ENCODE measurements at places on chromosomes 3 and 15.

DNA sequence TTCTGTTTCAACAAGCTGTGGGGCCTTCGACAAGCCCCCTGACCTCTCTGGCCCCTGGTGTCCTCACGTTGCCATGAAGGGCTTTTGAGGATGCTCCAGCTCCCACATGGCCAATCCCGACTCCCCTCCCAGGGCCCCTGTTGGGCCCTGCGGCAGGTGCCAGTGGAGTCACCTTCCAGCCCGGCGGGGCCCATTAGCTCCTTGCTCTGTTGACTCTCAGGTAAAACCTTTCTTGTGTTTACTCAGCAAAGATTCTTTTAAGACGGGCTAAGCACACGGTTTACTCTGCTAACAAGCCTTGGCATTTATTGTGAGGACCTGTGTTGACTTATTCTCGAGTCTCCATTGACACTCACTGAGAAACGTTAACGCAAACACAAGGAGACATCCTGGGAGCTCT, 15.0 kb downstream of the RPLP1 start:
- no peak for DNase-seq

DNA sequence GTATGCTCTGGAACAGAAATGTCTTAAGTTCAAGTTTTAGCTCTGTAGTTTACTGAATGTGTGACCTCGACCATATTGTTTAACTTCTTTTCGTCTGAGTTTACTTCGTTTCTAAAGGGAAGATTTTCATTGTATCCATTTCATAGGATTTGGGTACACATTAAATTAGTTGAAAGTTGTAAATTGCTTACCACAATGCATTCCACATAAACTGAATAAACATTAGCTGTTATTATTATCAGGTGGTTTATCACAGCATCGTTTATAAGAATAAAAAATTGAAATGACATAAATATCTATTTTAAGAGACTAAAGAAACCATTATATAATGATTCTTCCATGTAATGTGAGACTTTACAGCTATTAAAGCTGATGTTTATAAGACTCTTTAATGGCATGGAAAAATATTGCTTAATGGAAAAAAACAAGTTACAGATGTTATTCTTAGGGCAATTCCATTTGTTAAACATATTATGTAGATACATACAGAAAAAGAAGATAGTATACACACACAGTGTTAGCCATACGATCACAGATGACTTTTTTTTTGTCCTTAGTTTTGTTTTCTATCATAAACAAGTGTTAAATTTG, 342.3 kb upstream of the SGO1 start:
- no peak for DNase-seq

DNA sequence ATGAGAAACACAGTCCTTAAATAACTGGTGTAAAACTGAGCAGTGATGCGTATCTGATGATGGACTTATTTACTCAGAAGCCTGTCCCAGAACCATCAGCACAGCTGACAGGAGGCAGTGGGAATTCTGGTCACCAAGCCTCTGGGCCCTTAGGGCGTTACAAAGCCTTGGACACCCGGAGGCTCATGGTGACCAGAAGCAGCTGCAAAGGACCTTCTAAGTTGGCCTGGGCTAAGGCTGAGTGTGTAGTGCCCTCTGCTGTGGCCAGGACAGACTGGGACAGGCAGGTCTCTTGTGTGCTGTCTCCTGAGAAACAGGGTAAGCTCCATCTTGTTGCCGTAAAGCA, 168.9 kb downstream of the ATP10A start:
- no peak for DNase-seq

GRCh38 chr3:14789221-14789620, 29.5 kb upstream of the FGD5 start:
- DNase-seq: no peak

- no peak for DNase-seq
Measured at GRCh38 chr3:15556512-15556911, 35.0 kb upstream of the COLQ start.

- no peak for DNase-seq
Measured at GRCh38 chr3:149736953-149737205, 15.4 kb downstream of the COMMD2 start.

GRCh38 chr3:74167926-74168325, 446.5 kb downstream of the CNTN3 start:
- DNase-seq: no peak

- DNase-seq: no peak
Measured at GRCh38 chr3:47065058-47065457, 85.6 kb downstream of the NBEAL2 start.

DNA sequence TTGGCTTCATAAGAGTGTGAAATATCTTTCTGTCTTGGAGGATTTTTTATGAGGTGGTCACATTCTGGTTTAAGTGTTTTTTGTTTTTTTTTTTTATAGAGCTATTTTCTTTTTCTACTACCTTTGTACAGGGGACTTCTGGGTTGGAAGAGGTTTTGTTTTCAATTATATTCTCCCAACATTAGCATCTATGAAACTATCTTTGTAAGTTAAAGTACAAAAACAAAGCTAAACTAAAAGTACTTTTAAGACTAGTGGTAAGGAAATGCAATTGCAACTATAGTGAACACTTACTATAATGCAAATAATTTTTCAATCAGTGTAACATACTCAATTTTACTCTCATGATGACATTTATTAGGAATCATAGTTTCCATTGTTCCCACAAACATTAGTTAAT, 688.2 kb downstream of the SI start:
- DNase-seq: no peak

DNA sequence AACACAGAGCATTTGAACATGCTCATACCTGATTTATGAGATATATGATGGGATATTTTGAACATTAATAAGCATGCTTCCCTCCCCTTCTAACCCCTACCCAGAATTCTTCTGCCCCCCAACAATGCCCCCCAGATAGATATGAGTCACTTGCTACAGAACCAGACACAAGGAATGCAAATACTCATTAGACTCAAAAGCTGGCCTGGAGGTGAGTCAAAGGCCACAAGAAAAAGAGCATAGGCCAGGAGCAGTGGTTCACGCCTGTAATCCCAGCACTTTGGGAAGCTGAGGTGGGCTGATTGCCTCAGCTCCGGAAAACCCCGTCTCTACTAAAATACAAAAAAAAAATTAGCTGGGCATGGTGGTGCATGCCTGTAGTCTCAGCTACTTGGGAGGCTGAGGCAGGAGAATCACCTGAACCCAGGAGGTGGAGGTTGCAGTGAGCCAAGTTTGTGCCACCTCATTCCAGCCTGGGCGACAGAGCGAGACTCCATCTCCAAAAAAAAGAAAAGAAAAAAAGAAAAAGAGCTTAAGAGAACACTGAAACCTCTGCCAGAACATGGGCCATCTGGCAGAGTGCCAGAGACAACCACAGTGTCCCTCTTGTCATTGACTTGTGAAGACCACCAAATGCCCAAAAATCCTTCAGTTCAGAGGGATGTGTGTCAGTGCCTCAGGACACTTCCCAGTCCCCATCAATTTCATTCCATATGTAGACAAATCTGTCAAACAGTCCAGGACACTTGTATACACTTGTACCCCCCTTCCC, 3.9 kb upstream of the SH3GL3 start:
- no peak for DNase-seq

GRCh38 chr15:46129145-46129544, 494.3 kb downstream of the SQOR start:
- no peak for DNase-seq

DNA sequence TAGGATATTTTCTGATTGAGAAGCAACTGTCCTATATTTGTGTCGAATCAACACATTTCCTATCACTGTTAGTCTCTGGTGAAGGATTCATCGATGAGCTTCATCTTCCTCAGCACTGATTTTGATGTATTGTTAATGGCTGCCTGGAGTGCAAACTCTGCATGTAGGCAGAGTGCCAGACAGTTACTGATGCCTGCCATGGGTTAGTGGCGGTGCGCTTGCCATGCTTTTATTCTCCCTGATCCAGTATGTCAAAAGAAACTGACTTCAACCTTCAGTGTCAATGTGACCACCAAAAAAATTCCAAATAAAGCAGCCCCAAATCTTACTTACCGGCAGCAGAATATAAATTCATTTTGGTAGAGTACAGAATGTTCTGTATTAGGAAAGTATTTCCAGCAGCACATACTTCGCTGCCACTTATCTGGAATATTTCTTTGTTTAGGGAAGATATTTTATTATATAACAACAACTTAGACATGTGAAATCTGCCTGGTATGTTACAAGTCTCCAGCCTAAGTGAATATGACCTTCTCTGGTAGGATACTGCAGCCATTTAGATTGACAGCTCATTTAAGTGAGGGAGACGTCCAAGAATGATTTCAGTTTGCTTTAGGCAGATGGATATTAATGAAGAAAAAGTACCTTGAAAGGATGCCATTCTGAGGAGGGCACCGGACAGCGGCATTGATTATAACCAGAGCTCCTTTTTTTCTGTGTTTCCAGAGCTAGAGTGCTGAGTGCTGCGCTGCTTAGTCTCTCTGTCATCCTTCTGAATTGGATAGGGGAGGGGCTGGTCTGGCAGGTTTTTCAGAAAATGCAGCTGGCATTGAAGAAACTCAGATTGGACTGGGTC, 59.9 kb downstream of the ARHGEF26 start:
- no peak for DNase-seq

GRCh38 chr3:52915294-52915693, 17.9 kb upstream of the STIMATE start:
- no peak for DNase-seq

- DNase-seq: no peak
Measured at GRCh38 chr3:156727519-156728205, 53.3 kb downstream of the TIPARP start.

DNA sequence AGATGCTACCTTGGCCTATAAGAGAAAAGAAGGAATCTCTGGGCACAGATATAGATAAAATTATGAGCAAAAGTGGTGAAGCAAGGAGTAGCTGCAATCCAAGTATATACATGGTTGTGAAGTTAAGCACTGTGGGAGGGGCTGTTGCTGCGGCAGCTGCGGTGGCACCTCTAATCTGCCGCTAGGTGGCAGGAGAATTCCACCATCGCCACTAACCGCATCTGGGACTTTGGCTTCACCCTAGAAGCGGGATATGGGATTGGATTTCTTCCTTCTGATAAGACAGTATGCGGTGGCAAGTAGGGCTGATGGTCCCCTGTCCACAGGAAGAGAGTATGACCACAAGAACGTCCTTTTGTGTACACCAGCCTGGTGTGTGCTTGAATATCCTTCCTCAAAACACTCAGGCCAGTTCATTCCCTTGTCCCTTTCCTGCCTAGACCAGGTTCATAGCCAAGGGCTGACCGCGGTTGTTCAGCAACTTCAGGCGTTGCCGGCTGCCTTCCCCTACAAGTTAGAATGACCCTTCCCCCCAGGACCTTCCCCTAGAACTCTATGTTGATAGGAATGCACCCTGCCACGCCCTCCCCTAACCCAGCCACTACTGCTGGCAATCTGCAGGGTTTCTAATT, 5.1 kb downstream of the MAGEL2 start:
- DNase-seq: peak; percentile 6

DNA sequence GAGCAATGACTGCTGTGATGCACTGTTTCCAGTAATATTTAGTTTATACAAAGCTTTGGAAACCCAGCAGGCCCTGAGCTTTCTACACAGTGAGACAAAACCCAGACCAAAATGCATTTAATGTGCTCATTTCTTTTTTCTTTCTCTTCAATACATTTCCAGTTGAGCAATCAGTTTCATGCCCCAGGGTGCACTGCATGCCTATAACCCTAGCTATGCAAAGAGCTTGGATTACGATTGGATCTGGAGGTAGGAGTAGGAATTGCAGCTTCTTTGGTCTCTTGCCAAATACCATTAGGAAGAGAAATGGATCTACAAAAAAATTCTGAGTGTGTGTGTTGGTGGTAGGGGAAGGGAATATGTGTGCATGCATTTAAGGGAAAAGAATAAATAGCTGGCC, 1001.4 kb downstream of the SQOR start:
- no peak for DNase-seq

DNA sequence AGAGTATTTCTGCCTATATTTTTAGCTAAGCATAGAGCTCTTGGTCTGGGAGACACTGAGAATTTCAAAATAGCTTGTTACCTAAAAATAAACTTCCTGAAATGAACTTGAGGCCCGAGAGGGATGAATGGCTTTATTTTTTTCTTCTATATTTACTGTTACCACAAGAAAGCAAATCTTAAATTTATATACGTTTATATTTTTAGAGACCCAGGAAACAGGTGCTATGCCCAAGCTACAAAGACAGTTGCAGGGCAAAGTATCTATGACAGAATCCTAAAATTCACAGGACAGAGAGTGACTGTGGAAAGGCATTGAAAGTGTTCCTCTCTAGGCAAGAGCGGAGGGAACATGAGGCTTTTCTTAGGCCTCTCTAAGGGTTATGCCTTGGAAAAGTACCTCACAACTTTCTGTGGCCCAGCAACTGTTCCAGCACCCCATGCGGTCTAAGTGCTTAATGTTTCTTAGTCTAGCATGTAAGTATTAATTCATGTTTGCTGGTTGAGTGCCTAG, 36.5 kb downstream of the TGFBR2 start:
- DNase-seq: no peak

- DNase-seq: no peak
Measured at GRCh38 chr3:58332575-58333188, at the start of gene PXK. Gene PXK, plus strand, starts transcription at chr3:58332892. Its CDS starts 97 bp downstream, at chr3:58332989.

GRCh38 chr3:76965122-76965725, 74.7 kb upstream of the ROBO2 start:
- DNase-seq: no peak

- no peak for DNase-seq
Measured at GRCh38 chr15:74817370-74817737, 4.7 kb downstream of the LMAN1L start.

DNA sequence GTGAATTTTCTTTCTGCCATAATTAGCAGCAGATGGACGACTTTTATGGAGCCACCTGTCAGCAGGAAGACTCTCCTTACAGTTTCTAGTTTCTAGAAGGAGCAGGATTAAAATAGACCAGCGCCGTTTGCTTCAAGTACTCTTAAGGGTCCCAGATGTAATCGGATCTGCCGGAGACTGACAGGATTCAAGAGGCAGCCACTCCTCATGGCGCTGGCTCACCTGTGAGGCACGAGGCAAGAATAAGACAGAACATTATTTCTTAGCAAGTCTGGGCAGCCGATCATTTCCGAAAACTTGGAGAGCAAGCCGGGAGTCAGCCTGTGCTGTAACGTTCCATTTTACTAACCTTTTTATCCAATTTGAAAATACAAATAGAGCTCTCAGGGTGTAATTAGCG, 410.4 kb upstream of the RORA start:
- DNase-seq: no peak

DNA sequence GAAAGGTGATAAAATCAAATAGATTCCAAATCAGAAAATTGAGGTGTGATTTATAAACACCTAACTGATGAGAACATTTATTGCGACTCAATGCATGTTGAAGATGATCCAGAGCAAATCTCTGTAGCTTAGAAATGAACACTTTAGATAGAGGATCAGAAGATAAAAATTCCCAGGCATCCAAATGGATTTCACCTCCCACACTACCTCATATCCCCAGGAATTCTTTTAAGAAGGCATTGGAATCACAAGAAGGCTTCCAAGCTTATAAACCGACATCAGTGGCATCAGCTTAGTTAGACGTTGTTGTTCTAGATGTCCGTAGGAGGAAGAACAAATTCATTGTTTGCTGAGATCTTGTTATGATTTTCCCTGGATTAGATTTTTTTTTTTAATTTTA, 154.4 kb downstream of the EBLN2 start:
- no peak for DNase-seq

- DNase-seq: no peak
Measured at GRCh38 chr3:127534564-127534963, 56.0 kb downstream of the TPRA1 start.

- DNase-seq: no peak
Measured at GRCh38 chr3:180804916-180805315, 107.6 kb upstream of the FXR1 start.

- no peak for DNase-seq
Measured at GRCh38 chr15:34993877-34994276, 5.8 kb upstream of the ZNF770 start.

Measured in non-pigmented ciliary epithelial cell (primary cell).